Stimulated activated CD8-positive, alpha-beta memory T cell treated with anti-CD3 and anti-CD28 coated beads, Interleukin-2, amount 100 ng/mL, for 1 hour (primary cell): ENCODE measurements at places on chromosomes 1 and 21.

DNA sequence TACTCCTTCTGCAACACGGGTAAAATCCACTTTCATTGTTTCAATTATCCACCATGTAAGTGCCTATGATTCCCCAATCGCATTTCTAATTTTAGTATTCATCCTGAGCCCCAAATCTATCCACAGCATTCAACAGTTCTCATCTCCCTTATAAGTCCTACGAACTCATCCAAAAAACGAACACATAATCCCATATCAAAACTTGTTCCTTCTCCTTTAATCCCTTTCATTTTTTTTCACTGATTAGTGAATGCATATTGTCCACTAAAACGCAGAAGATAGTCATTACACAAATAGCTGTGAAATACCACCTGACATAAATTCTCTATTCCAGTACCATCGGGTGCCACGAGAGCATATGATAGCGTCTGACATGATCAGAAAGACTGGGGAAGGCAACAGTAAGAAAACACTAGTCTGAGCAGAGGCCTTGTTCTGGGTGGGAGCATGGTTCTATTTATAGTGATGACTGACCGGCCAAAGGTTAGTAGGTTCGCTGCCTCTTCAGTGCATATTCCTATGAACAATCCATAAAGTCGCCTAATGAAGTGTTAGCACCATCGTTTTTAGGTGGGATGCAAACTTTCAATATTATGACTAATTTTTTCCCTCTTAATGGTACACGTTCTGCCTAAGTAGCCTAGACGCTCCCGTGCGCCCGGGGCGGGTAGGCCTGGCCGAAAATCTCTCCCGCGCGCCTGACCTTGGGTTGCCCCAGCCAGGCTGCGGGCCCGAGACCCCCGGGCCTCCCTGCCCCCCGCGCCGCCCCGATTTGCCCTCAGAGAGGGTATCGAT lies 648 bp downstream of the ATP5PF start:
- DNase-seq: no peak

DNA sequence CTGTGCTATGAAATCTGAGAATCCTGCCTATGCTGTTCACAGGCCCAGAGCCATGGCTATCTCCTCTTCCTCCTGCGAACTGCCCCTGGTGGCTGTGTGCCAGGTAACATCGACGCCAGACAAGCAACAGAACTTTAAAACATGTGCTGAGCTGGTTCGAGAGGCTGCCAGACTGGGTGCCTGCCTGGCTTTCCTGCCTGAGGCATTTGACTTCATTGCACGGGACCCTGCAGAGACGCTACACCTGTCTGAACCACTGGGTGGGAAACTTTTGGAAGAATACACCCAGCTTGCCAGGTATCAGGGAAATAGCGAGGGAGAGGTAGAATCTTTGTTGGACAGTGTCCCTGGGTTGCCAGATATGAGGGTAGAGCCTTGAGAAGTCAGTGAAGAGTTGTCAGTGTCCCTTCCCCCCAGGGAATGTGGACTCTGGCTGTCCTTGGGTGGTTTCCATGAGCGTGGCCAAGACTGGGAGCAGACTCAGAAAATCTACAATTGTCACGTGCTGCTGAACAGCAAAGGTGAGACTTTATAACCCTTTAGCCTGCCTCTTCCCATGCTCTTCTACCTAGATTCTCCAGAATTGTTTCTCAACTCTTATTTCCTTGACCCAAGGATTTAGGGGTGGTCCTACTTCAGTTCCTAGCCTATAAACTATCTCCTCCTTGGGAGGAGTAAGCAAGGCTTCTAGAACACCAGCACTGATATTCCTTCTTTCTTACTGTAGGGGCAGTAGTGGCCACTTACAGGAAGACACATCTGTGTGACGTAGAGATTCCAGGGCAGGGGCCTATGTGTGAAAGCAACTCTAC lies 1.4 kb downstream of the NIT1 start:
- peak; percentile 18 for DNase-seq

DNA sequence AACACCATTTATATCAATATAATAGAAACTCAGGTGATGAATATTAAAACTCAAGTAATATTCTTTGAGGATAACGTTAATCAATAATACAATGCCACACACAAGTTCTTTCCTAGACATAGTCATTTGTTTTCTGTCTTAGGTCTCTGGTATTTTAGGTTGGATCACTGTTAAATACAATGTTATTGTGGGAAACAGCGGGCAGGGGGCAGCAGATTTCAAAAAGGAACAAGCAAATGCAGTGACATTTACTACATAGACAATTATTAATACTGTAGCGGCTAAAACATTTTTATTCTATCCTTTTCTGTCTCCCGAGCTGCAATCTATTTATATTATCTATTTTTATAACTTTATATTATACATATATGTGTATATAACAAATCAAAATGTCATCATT lies 186.4 kb upstream of the ZNHIT6 start:
- DNase-seq: no peak

- DNase-seq: peak; percentile 63
These were observed 4.5 kb downstream of the KCNJ9 start for GRCh38 chr1:160085686-160086455.

GRCh38 chr1:5430136-5430535 lies 562.1 kb downstream of the NPHP4 start:
- DNase-seq: no peak

DNA sequence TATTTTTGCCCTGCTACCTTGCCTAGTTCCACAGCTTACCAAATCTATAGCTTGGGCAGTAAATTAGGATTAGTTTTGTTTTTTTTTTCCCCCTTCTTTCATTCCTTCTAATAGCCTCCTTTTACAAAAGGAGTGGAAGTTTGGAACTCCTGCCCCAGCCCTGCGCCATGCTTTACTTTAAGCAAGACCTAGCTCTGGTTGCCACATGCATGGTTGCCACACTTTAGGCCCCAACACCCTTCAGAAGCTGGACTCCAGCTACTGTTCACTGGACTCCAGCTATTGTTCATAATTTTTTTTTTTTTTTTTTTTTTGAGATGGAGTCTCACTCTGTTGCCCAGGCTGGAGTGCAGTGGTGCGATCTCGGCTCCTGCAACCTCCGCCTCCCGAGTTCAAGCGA lies 115.8 kb downstream of the NR5A2 start:
- no peak for DNase-seq

DNA sequence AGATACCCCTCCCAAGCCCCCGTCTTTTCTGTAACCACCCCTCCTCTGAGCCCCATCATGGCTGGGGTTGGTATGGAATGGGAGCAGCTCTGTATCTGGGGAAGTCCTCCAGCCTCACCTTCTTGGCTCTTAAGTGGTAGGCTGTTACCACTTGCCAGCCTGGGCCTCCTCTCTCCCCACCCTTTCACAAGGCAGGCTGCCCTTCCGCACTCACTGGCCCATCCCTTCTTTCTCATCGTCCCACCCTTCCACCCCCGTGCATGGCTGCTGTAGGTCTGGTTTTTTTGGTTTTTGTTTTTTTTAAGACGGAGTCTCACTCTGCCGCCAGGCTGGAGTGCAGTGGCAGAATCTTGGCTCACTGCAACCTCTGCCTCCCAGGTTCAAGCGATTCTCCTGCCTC lies 5.2 kb downstream of the CYB561D1 start:
- DNase-seq: no peak

GRCh38 chr1:93537396-93537795 lies 89.5 kb downstream of the FNBP1L start:
- DNase-seq: no peak

GRCh38 chr1:2314803-2315673 lies 76.3 kb downstream of the MORN1 start:
- DNase-seq: peak; percentile 54

- DNase-seq: no peak
These were observed 1.2 kb upstream of the LHX9 start for GRCh38 chr1:197915862-197916499.

GRCh38 chr1:170765712-170766330 lies 101.9 kb downstream of the PRRX1 start:
- DNase-seq: no peak

DNA sequence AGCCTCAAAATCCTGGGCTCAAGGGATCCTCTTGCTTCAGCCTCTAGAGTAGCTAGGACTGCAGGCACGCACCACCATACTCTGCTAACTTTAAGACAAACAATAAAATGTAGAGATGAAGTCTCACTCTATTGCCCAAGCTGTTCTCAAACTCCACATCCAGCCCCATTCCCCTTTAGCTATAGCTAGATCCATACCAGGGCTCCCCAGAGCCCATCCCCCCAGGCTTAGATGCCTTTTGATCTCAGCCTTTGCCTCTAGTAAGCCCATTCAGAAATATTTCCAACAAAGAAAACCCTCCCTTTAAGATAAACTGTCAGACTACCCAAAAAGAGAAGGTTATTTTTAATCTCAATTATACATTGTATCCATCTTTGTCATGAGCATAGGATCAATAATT lies 325.4 kb downstream of the CHRM3 start:
- DNase-seq: no peak

DNA sequence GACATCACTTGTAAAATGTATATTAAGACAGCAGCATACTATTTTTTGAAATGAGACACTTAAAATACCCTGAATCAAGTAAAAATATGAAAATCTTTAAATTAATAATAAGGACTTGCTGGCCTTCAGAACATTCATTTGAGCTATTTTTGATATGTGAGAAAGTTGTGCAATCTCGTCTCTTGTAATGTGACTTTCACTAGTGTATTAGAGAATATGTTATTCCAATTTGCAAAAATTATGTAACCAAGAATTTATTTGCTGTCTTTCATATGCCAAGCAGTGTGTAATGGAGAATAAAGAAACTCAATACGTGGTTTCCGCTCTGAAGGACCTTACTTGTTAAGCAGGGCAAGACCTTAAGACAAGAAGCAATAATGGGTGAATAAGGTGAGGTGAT lies 375.0 kb upstream of the RUNX1 start:
- no peak for DNase-seq

GRCh38 chr1:221874285-221875003 lies 132.6 kb upstream of the DUSP10 start:
- DNase-seq: no peak

GRCh38 chr1:173420330-173420806 lies 56.8 kb upstream of the PRDX6 start:
- DNase-seq: peak; percentile 12
